ENCODE measurements at places on chromosomes 7 and 10.
A peak's percentile ranks its signal among the peaks of the same experiment; 100 is the strongest.

DNA sequence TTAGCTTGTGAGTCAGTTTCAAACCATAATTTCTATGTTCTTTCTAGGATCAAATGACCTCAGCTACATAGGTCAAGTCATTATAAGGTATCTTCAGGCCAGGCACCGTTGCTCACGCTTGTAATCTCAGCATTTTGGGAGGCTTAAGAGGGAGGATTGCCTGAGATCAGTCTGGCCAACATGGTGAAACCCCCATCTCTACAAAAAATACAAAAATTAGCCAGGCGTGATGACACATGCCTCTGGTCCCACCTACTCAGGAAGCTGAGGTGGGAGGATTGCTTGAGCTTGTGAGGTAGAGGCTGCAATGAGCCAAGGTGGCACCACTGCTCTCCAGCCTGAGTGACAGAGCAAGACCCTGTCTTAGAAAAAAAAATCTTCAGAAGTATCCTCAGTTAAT, 362.3 kb downstream of the GATA3 start:
- DNase-seq = no peak

DNA sequence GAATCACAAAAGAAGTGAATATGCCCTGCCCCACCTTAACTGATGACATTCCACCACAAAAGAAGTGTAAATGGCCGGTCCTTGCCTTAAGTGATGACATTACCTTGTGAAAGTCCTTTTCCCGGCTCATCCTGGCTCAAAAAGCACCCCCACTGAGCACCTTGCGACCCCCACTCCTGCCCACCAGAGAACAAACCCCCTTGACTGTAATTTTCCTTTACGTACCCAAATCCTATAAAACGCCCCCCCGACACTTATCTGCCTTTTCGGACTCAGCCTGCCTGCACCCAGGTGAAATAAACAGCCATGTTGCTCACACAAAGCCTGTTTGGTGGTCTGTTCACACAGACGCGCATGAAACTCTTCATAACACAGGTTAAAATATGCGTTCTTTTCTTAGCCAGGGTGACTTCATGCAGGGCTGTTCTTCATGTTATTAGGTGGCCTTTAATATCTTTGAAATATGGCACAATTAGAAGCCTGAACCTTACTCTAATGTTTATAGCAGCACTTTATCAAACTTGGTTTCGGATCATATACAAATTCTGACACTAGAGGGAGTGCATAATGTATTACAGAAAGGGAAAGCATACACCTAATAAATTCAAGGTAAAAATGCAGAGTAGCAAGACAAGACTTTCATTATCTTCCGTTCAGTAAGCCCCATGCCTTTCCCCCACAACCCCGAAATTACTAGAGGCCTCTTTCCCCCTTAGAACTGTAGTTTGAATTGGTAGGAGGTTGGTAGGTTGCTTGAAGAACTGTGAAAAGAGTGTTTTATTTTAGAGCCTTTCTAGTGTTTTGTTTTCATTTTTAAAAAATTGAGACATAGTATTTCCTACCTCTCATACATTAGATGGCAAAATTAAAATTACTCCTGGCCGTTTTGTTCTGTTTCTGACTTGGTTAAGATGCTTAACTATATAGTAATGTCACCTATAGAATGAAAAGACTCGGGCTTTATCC, 117.9 kb downstream of the NPY start:
- DNase-seq = no peak

GRCh38 chr10:70942125-70942524, 53.8 kb upstream of the PCBD1 start:
- DNase-seq = no peak

GRCh38 chr7:23012908-23013714, 819 bp downstream of the HYCC1 start:
- DNase-seq = peak; percentile 35

- no peak for DNase-seq
Observed at GRCh38 chr10:71308985-71309384, 10.1 kb upstream of the SLC29A3 start.

GRCh38 chr7:151863386-151864079, 13.4 kb downstream of the PRKAG2 start:
- no peak for DNase-seq

DNA sequence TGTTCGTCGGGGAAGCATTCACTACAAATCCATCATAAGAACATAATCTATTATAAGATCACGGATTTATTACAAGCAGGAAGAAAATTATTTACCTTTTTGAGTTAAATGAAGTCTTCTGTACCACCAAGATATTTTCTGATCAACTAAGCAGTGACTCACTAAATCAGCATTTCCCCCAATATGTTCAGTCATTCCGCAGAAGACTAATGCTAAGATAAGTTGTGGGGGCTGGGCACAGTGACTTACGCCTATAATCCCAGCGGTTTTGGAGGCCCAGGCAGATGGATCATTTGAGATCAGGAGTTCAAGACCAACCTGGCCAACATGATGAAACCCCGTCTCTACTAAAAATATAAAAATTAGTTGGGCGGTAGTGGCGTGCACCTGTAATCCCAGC, 144.2 kb upstream of the EGR2 start:
- no peak for DNase-seq

Measured in testis (tissue), 5 donors.